ENCODE measurements at places on chromosomes 11 and 22.
A peak's percentile ranks its signal among the peaks of the same experiment; 100 is the strongest.

DNA sequence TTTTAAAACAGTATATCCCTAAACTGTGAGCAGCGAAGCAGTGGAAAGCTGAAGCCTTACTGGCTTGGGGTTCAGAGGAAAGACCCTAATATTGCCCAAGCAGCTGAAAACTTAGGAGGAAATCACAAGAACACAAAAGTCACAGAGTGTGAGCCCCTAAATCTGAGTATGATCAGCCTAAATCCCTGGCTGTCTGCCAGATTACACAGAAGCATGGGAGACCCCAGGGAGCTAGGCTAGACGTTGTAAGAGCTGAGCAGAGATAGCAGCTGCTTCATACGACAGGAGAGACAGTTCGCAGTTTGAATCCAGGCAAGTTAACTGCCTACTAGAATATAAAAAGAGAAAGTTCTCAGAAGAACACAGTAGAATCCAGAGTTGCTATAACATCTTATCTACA, 81.2 kb downstream of the PACS1 start:
- no peak for DNase-seq

DNA sequence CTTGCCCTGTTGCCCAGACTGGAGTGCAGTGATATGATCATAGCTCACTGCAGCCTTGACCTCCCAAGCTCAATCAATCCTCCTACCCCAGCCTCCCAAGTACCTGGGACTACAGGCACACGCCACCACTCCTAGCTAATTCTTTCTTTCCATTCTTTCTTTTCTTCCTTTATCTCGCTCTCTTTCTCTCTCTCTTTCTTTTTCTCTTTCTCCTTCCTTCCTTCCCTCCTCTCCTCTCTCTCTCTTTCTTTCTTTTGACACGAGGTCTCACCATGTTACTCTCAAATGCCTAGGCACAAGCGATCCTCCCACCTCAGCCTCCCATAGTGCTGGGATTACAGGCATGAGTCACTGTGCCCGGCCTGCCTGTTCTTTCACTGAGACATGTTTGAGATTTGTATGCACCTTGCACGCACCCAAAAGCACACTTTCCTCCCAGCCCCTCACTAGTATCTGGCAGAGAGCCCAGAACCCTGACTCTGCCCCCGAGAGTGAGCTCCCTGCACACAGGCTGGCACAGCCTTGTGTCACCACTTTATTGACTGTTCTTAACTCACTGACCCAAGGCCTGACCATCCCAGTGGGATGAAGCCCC, 56.8 kb downstream of the CD6 start:
- DNase-seq, result peak; percentile 62

- no peak for DNase-seq
Observed at GRCh38 chr11:128581561-128582272, 5.6 kb downstream of the ETS1 start.

DNA sequence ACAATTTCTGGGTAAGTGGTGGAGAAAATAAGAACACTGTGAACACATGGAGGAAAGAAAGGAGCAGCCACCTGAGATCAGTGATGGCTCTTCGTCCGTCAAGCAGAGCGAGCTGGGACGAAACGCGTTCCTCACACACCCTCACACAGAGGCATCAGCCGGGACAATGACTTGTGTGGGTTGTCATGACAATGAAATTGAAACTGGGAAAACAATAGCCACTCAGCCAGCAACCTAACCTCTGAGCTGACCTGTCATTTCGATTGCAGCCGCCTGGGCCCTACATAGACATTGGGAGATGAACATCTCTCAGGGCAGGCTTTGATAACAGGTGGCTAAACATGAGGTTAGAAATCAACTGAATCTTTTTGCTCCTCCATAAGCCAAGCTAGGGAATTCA, 51.3 kb downstream of the TRIM29 start:
- DNase-seq, result no peak

DNA sequence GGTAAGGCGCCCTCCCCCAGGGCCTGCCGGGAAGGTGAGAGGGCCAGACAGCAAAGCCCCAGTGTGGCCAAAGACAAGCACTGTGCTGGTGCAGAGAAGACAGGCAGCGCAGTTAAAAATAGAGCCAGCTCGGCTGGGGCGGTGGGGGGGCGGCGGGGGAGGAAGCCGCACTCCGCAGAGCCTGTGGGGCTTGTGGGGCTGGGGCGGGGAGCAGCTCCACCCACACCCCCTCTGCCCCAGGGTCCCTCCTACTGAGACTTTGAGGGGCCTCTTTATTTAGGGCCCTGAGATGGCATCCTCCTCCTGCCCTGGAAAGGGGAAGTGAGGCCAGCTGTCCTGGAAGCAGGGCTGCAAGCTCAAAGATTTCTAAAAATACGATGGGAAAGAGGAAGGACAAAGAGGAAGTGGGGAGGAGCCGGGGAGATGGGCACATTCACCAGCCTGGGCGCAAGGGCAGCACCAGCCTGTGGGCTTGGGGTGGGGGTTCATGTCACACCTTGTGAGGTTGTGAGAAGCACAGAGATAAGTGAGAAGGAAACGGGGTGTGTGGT, 2.6 kb downstream of the CYTH4 start:
- DNase-seq, result peak; percentile 65

DNA sequence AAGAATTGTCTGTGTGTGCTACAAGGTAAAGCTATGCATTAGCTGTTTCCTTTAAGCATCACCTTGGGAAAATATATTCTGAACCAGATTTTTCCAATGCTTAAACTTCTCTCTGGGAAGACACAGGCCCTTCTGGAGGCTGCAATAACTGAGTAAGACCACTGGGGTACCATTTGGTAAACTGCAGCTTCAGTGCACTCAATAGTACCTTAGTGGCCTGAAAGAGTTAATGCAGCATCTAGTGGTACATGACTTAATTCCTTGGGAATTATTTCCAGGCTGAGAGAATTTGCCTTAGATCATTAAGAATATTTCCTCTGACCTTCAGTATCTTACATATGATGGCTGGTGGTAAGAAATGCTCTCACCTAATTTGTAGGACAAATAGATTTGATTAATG, 727.4 kb downstream of the DLG2 start:
- DNase-seq, result no peak

- DNase-seq, result no peak
Observed at GRCh38 chr11:93464927-93465540, 78.2 kb downstream of the SMCO4 start.

DNA sequence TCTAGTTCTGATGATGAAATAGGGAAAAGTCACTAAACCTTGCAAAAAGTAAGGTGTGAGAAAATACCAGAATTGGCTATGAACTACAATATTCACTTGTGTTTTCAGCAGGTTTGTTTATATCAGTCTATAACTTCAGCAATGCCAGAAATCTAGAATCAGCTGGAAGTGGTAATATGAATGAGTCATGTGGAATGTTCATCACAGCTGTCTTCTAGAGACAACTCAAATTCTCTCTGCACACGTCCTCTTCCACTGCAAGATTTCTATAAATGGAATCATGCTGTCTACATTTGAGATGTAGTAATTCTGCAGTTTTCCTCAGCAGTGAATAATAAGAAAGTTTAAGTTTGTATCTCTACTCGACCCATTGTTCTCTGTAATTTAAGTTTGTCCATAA, 89.9 kb downstream of the OR4A15 start:
- no peak for DNase-seq

- peak; percentile 19 for DNase-seq
Observed at GRCh38 chr11:59206635-59207034, 6.1 kb downstream of the MPEG1 start.

DNA sequence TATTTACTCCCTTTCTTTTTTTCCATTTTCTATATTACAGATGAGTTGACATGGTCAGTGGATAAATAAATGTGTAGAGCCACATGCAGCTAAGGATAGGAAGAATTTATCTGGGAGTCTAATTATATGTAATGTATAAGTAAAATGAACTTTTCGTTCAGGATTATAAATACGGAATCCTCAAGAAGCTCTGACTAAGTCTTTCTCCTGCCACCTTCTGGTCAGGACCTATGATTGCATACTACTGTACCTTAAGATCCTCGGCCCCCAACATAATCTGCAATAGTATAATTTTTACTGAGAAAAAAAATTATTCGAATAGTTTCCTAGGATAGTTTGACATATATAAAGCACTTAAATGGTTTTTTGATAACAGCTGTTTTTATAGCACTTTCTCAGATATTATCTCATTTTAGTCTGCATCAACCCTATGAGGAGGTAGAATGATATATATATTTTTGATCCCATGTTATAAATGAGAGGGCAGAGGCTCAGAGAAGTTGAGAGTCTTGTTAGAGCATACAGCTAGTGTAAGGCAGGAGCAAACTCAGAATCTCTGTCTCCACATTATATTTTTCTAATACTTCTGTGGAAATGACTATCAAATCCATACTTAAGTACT, 36.1 kb downstream of the CCDC90B start:
- DNase-seq, result peak; percentile 53

DNA sequence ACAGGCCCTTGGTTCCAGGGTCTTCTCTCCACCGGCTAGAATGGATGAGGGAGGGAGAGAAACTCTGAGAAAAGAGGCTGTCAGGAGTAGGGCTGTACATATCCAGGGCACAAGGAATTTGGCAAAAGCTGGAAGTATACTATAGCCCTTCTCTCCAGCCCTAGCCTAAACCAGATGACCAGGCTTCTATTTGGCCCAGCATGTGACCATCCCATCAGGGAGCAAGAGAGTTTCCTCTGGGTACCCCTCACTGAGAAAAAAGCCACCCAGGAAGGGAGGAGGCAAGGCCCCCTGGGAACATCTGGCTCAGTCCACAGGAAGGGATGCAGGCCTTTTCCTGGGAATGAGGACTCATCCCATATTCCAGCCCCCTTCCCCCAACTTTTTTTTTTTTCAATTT, 8.3 kb downstream of the CD44 start:
- no peak for DNase-seq

GRCh38 chr11:125494031-125494360, 2.1 kb downstream of the FEZ1 start:
- DNase-seq, result no peak

- DNase-seq, result no peak
Observed at GRCh38 chr11:63816166-63816565, 2.9 kb downstream of the SPINDOC start.

DNA sequence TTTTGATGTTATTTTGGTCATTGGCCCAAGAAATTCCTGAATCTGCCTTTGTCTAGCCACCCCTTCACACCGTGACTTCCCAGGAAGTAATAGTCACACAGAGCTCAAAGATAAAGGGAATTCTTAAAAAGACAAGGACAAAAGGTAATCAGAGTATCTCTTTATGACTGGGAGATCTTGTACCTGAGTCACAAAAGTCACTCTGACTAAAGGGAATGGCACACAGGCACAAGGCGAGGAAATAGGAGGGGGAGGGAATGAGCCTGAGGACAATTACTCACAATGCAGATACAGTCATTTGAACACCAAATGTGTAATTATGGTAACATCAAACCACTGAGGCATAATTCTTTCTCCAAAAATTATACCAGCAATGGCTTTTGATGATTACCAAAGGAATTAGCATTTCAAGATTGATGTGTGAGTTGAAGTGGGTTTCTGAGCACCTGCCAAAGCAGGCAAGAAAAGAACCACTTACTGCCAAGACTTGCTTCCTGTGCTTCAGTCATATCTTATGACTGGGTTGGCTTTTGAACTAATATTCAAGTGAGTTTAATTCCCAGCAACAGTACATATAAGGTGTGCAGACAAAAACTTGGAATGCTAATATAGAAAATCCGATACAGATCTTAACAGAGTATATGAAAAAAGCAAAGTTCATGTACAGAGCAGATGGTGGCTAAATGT, 856.4 kb downstream of the LRRC4C start:
- DNase-seq, result no peak

- no peak for DNase-seq
Observed at GRCh38 chr22:20652582-20652981, 121.3 kb upstream of the SERPIND1 start.

- no peak for DNase-seq
Observed at GRCh38 chr11:113377681-113378412, 9.7 kb upstream of the ANKK1 start.

GRCh38 chr22:39122772-39123470, 25.9 kb downstream of the APOBEC3H start:
- no peak for DNase-seq

DNA sequence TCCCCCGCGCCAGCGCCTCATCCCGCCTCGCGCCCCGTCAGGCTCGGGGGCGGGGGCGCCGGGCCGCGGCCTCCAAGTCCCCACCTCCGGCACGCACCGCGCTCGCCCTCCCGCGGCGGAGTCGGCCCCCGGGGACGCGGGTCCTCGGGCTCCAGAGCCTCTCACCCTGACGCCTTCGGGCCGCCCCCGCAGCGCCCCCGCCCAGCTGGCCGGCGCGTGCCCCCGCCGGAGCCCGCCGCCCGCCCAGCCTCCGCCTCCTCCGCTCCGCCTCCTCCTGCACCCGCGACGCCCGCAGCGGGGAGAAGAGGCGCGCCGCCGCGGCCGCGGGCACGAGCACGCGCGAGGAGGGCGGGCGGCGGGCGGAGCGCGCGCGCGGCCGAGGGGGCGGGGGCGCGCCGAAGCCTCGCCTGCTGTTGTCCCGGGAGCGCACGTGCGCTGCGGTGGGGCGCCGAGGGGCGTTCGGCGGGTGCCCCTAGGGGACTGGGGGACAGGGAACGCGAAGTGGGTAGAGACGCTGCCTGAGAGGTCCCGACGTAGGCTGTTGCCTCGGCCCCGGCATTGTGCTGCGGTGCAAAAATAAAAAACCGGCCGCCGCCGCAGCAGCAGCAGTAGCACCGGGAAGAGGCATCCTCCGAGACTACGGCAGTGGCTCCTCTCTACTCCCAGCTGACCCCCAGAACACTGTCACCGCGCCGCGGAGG, 87.4 kb upstream of the ARHGAP32 start:
- peak; percentile 79 for DNase-seq

DNA sequence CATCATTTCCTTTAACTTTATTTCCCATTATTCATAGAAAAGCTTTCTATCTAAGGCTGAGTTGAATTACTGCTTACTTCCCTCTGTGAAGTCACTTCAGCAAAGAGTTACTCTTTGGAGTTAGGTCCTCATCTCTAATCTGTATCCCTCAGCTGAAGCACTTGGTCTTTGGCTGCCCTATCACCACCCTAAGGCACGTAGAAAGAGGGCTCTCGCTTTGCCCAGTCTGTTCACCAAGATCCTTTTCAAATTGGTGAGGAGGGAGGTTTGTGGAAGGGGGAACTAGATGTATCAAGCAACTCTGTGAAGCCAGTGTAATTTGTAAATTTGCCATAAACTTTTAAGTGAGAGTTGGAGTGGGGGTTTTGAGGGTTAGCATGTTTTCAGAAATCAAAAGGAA, 43.4 kb downstream of the PAX6 start:
- DNase-seq, result no peak

DNA sequence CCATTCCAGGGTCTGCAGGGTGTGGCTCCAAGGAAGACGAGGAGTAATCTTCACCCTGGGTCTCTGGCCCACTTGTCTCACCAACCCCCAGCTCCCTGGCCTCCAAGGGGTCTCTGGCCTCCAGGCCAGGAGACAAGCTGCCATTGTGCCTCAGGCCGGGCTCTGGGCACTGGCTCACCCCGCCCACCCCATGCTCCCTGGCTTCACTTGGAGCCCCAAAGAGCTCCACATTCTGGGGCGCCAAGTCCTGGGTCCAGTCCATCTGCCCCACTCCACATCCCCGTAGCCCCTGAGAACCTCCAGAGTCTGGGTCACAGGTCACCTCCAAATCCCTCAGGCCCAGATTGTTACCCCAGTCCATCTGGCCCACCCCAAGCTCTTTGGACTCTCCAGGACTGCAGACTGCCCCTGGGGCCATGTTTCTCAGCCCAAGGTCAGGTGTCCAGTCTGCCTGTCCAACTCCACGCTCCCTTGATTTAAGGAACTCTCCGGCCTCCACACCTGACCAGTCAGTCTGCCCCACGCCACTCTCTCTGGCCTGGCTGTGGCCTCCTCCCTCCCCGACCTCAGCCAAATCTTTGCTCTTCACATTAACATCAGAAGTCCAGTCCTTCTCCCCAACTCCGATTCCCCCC, 16.2 kb downstream of the TNKS1BP1 start:
- DNase-seq, result no peak

GRCh38 chr22:50563413-50564160, 868 bp upstream of the SYCE3 start:
- no peak for DNase-seq

- DNase-seq, result peak; percentile 85
Observed at GRCh38 chr11:73787643-73788558, at the start of gene MRPL48. TSS of gene MRPL48 (plus strand) at chr11:73787874. CDS start at chr11:73787972, 98 bp downstream.
